ENCODE measurements at places on chromosomes 4 and X.
A peak's percentile ranks its signal among the peaks of the same experiment; 100 is the strongest.

GRCh38 chr4:26522478-26522877 is 32.2 kb upstream of the CCKAR start:
- peak; percentile 55 for DNase-seq

GRCh38 chr4:1940566-1940965 is 68.2 kb downstream of the NELFA start:
- DNase-seq: no peak

GRCh38 chr4:54237770-54238169 is 8.7 kb downstream of the PDGFRA start:
- no peak for DNase-seq

DNA sequence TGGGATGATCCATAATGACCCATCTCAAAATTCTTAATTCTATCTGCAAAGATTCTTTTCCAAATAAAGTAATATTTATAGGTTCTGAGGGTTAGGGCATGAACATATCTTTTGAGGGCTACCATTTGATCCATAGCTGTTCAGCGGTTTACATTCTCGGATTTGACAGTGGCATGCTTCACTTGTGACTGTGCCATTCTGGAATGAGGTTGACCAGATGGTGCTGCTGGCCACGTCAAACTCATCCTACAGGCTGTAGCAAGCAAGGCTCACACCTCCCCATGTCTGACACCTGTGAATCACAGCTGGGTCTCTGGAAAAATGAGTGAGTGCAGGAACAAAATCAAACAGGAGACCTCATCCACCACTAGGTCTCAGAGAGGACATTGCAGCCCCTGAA is 280.5 kb downstream of the DHRSX start:
- DNase-seq: no peak

DNA sequence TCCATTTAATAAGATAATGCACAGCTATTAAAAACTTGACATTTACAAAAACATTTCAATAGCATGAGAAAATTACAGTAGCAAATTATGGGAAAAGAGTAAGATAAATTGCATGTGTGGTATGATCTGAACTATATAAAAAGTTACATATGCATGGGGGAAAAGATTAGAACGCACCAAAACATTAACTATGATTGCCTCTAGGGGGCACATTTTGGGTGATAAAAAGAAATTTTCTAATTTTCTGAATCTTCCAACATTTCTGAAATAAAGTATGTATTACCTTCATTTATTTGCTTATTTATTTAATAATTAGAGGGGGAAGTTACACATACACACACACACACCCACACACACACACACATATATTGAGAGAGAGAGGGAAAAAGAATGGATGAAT is 19.6 kb upstream of the KDM5C start:
- peak; percentile 23 for DNase-seq

DNA sequence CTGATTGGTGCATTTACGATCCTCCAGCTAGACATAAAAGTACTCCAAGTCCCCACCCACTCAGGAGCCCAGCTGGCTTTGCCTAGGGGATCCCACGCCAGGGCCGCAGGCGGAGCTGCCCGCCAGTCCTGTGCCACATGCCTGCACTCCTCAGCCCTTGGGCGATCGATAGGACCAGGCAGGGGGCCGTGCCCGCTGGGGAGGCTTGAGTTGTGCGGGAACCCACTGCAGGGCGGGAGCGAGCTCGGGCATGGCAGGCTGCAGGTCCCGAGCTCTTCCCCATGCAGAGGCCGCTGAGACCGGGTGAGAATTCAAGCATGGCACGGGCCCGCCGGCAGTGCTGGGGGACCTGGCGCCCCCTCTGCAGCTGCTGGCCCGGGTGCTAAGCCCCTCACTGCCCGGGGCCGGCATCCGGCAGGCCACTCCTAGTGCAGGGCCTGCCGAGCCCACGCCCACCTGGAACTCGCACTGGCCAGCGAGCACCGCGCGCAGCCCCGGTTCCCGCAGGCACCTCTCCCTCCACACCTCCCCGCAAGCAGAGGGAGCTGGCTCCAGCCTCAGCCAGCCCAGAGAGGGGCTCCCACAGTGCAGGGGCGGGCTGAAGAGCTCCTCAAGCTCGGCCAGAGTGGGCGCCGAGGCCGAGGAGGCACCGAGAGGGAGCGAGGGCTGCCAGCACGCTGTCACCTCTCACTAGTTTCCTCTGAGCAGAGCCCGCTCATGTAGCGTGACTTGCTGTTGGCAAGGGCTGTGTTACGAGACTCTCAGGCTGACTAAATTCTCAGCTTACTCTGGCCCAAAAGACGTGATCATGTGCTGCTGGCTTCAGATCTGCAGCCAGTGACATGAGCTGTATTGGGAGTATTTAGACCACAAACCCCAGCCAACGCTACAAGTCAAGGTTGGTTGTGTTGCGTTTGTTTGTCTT is 87.5 kb downstream of the TRAPPC11 start:
- DNase-seq: no peak

DNA sequence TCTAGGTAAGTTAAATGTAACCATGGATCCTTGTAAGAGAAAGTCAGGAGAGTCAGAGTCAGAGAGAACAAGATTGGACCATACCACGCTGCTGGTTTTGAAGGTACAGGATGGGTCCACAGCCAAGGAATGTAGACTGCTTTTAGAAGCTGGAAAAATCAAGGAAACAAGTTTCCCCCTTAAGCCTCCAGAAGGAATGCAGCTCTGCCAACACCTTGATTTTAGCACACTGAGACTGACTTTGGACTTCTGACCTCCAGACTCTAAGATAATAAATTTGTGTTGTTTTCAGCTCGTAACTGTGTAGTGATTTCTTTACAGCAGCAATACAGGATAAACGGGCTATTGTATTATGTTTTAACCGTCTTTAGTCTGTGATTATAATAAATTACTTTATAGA is 108.0 kb upstream of the USP38 start:
- no peak for DNase-seq

GRCh38 chrX:906586-906985 is 276.0 kb downstream of the SHOX start:
- DNase-seq: no peak

GRCh38 chrX:139844884-139845283 is 88.0 kb downstream of the ATP11C start:
- DNase-seq: no peak

Data from GM03348 (cell line).